ENCODE measurements at places on chromosomes 16 and 17.

GRCh38 chr17:68719431-68719830 is 118.3 kb upstream of the FAM20A start:
- peak; percentile 45 for DNase-seq

GRCh38 chr16:28984091-28984490 is 761 bp upstream of the LAT start:
- no peak for DNase-seq

DNA sequence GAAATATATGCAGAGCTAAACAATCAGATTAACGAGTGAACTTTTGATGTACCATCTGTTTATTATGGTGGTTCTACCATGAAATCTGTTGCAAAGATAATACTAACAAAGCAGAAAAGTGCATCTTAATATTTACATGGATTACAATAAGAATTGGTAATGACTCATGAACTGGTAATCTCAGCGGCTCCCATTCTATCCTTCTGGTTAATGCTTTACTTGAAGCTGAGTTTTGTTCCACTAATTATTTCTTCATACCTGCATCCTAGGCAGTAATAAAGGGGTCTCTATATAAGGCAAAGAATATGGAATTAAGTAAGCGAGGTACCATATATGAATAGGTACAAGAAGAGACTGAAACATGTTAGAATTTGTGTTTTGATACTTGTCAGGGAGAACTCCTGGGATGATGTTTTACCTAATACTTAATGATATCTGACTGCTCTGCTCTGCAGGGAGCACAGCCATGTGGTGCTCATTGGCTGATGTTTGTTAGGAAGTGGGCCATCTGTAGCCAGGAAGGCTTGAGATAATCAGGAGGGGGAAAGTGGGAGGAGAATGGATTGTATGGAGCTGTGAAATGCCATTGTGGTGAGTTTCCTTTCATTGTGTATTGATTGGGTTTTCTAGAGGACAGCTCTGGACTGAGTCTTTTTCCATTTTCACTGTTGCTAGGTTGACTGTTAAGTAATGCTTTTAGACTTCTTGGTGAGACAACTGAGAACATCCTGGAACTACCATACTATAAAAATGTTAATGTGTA is 52.6 kb downstream of the MAP2K6 start:
- DNase-seq: peak; percentile 37

DNA sequence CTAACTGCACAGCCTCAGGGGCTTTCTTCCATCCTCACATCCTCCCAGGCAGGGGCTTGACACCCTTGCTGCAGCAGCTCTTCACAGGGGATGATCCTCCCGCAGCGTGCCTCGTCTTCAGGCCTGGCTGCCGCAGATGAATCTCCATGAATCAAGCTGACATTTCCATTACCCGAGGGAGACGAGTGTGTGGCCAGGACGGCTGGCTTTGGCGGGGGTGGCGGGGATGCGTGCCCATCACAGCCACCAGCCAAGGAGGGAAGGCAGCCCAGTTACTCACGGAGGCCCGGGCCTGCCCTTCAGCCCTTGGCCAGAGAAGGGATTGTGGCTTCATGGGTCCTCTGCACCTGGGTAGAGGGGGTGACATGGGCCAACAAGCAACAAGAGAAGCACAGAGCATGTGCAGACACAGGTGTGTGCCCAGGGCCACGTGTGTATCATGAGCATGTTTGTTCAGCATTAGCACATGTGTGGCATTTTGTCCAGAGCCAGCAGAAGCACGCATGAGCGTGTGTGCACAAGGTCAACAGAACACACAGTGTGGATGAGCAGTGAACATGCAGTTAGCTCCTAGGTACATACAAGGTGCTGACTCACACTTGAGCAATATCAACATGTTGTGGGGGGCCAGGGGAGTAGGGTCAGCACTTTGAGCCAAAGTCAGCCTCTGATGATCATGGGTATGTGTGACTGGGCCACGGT is 236.4 kb downstream of the KATNIP start:
- no peak for DNase-seq

DNA sequence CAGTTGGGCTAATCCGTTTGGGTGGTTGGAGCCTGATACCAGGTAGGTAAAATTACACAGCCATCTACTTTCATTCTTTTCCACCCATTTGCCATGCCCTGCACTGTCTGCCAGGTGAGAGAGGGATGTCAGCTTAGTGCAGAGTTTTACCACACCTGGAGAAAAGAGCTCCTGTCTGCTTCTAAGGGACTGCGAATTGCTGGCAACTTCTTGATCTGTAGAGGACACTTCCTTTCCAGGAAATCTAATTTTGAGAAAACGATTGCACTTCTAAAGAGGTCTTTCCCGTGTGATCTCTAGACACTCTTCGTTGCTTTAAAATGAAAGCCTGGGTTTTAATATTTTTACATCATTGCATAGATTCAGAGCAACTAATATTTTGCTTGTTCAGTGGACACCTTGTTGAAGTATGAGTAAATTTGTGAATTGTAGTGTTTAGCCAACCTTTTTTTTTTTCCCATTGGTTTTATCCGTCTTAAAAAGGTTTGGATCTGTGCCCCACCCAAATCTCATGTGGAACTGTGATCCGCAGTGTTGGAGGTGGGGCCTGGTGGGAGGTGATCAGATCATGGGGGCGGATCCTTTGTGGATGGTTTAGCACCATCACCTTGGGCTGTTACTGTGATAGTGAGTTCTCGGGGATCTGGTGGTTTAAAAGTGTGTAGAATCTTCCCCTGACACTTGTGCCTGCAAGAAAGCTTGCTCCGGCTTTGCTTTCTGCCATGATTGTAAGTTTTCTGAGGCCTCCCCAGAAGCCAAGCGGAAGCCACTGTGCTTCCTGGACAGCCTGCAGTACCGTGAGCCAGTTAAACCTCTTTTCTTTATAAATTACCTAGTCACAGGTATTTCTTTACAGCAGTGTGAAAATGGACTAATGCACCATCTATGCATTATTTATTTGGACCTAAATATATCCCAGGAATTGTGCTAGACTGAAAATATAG is 104.6 kb downstream of the PRKCA start:
- DNase-seq: no peak

GRCh38 chr17:45132572-45133463 is 503 bp upstream of the PLCD3 start:
- DNase-seq: peak; percentile 92

DNA sequence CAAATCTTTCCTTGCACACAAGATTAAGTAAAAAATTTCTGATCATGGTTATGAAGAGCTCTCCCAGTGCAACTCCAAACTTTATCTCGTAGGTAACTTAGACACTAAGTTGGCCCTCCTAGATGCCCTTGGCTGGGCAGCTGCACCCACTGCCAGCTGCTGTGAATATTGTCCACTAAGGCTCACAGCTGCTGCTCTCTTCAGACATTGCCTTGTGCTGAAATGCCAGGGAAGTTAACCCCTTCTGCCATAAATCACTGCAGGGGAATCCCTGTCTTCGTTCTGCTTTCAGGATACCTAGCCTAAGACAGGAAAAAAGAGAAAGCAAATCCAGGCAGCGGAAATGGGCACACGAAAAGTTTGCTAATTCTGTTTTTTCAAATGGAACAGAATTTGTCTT is 106.4 kb downstream of the IRX5 start:
- no peak for DNase-seq

DNA sequence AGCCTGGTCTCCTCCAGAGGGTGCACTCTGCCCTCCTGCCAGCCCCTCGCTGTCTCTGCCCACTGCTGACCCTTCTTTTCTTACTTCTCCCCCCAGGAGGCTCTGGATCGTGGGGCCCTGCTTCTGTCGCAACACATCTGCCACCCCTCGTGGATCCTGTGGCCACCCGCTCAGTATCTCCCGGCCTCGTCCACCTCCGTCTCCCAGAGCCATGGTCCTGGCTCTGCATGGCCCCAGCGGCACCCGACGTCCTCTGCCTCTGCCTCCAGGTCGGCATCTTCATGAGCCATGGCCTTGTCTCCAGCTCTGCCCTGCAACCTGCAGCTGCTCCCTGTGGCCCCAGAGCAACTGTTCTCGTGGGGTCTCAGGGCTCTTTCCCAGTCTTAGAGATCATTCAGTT is 12.1 kb upstream of the ACSF3 start:
- no peak for DNase-seq

DNA sequence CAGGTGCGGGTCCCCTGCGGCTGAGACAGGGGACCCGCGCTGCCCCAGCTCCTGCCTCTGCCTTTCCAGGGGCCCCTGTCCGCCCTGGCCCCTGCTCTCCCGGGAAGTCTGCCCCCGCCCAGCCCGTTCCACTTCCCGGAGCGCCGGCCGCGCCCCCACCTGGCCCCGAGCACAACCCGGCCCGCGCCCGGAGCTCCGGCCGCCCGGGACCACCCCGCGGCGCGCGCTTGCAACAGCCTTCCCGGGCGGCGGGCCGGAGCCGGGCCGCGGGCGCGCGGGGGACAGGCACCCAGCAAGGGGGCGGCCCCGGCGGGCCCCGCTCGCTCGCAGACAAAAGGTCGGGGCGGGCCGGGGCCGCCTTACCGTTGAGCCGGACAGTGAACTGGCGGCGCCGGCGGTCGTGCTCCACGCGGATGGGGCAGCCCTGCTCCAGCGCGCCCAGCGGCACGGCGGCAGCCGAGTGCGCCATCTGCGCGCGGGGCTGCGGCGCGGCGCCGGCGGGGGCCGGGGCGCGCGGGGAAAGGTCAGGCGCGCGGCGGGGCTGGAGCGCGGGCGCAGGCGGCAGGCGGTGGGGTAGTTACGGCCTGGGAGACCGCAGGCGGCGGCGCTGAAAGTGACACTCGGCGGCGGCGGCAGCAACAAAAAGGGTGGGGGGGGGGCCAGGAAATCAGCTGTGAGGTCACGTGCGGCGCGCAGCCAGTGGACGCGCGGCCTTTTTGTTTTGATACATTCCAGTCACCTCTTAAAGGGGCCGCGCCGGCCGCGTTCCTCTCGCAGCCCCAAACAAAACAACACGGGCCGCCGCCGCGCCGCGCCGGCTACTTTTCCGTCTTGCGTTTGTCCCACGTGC is at the start of gene NATD1:
Gene NATD1, minus strand, starts transcription at position 615 of the 850 bp plus-strand sequence. Its CDS starts 146 bp downstream, at position 469.
- peak; percentile 95 for DNase-seq

- DNase-seq: peak; percentile 93
Observed at GRCh38 chr16:2467528-2468232, 3.4 kb upstream of the NTN3 start.

DNA sequence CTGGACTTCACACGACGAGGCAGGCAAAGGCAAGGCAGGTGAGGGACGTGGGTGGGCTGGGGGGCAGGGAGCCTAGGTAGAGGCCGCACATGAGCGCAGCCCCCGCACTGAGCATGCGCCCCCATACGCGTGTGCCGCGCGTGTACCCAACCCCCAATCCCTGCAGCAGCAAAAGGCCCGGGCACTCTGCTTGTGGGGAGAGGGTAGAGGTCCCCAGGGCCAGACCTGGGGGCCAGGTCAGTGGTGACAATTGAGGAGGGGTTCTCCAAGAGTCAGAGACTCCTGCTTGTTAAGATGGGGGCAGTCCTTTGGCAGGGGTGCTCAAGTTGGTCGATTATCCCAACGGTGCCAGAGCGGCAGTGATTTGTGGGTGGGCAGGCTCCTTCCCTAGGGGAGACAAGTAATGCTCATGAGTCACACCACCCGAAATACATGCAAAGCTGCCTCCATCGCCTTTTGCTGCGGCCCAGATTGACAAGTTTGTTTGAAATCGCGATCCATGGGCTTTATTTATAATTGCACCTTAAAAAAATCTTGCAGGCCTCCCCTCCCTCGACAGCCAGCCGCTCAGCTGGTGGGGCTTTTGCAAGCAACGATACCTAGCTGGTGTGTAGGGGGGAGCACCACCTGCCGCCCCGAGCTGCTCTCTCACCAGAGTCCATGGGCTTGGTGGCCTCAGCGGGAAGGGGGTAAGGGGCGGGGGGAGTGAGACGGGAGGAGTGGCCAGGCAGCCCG is 1.1 kb upstream of the GIT1 start:
- no peak for DNase-seq

- peak; percentile 54 for DNase-seq
Observed at GRCh38 chr17:44655983-44656710, at the start of gene MEIOC. Gene MEIOC (plus strand): TSS chr17:44656468. CDS start chr17:44656614, 146 bp downstream.

DNA sequence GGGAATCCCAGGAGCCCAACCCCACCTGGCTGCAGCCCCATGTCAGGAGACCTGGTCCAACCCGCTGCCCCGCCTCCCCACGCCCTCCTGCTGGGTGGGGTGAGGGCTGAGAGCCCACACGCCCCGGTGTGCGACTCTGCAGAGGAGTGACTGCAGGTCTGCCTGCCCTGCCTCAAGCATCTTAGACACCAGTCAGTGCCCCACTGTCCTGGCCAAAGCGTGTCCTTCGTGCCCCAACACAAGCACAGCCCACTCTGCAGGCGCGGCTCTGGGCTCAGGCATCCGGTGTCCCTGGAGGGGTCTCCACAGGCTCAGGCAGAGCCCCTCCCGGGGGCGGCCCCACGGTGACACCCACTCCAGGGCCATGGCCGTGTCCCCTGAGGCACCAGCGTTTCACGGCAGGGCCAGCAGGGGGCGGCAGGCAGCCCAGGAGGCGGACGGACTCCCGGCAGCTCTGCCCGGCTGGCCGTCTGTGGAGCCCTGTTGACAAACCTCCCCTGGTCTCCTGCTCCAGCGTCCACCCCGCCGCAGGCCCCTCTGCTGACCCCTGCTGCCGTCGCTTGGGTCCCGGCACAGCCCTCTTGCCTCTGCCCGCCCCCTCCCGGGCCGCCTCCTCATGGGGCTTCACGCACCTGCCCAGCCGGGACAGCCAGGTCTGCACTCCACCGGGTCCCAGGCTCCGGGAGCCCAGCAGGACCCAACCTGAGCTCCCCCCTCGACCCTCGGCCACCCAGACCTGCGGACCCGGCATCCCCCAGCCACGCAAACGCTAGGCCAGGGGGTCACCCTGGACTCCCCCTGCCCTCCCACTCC is 8.6 kb upstream of the UBE2I start:
- DNase-seq: peak; percentile 91

DNA sequence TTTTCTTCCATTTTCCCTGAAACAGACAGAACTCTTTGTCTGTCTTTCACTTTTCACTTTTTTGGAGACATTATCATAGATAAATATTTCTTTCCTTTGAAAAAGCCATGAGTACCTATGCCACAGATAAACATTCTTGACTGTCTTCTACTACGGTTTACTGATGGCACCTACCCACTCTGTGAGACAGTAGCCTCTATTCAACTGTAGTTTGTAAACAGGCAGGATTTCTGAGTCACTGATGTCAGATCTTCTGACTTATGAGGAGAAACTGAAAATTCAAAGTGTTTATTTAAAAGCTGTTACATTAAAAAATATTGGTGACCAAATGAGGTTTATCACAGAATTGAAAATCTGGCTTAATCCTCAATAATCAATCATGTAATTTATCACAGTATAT is 658.4 kb downstream of the TOX3 start:
- no peak for DNase-seq

DNA sequence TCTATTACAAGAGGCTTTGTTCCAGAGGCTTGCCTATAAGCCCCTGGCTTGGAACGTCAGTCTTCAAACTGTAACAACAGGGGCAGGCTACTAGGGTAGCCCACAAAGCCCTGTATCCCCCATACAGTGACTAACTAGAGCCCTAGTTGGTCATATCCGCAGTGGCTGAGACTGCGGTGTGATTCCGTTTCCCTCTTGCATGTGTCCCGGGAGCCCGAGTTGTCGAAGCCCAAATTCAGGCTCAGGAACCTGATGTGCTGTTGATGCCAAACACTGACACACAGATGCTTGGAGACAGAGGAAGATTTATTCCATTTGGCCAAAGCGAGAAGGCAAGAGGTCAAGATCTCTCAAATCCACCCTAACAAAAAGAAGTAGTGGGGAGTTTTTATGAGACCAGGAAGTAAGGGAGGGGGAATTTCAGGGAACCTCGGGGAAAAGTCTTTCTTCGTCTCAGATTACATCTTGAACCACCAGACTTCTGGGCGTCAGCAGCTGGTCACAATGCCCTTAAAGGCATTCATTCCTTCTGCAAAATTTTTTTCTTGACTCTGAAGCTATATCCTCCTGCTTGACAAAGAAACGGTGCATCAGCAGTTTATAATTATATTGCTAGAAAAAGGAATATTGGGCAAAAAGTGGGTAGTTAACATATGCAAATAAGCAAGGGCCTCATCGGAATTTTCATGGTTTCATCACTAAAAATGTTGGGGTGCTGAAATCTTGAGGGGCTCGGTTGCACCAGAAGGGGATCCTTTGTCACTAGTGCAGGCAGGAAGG is 879 bp downstream of the SLFN5 start:
- DNase-seq: peak; percentile 47
